ENCODE measurements at places on chromosomes 2 and 18.

- DNase-seq, result no peak
These were observed 37.8 kb upstream of the CCDC150 start for GRCh38 chr2:196601430-196602306.

GRCh38 chr2:205580212-205580987 is 101.9 kb upstream of the NRP2 start:
- no peak for DNase-seq

DNA sequence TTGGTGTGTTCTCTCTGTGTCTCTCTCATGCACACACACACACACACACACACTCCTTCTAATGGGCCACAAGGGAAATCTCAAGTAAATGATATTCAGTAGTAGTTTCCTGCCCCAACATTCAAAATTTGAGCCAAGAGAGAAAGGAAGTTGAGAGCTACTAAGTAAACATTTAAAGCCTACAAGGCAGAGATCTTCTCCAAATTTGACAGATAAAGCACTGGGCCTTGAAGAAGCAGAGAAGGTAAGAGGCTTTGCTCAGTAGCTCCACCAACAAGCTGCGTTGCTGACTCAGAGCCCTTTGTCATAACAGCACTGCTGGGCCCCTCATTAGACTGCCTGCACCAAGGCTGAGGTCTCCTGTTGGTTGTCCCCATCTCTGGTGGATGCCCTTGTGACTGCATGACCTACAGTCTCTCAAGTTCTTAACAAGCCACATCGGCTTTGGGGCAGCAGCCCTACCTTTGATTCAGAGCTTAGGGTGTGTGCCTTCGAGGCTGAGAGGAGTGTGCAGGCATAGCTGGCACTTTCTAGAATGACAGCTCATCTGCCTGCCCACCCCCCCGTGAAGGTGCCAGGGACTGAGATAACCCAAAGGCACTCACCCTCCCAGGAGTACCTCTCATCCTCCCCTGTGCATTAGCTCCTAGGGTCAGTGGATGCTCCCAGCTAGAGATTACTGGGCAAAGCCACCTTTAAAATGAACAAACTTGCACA is 32.3 kb upstream of the NEB start:
- no peak for DNase-seq

DNA sequence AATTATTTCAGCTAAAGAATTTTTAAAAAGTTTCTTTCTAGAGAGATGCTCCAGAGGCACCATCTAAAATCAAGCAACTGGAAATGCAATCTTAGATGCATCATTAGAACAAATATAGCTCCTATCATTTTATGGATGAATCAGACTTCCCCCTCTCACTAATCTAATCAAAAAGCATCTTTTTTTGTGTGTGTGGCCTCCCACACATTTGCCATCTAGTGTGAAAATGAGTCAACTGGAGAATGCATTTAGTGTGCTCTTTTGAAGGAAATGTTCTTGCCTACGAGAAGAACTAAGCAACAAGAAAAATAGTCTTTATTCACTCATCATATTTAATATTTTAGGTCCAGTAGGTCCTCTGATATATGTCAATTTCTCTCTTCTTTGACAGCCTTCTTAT is 39.5 kb upstream of the FIGN start:
- DNase-seq, result no peak

DNA sequence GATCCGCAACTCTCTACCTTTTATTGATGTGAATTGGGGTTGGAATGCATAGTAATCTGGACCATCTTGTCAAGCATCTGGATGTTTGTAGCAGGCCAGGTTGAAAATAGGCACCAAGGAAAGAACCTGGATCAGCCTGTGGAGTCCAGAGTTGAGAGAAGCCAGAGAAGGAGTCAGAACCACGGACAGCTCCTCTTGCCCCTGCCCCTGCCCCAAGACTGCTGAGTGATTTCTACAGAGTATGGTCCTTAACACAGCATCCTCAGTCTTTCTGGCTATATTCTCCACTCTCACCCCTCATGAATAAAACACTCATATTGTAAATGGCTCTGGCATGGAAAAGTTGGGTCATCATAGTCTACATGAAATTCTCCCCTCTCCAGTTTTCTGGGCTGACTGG is 154.6 kb downstream of the LOXHD1 start:
- DNase-seq, result no peak

DNA sequence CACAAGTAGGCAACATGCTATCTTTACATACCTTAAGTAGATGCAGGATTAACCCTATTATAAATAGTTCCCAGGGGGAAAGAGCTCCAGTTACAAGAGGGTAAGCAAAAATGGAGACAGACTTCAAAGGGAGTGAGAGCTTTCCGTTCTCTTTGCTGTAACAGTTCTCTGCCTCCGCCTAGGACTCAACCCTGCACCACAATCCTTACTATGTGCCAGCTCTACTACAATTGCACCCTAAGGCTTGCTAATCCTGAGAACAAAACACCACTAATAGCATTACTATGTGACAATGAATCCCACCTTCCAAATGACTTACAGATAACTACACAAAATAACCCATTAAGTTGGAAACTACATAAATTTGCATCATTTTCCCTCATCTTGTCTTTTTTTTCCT is 7.7 kb downstream of the ZBTB14 start:
- DNase-seq, result no peak

GRCh38 chr18:79779700-79780190 is 18.0 kb upstream of the KCNG2 start:
- DNase-seq, result no peak

DNA sequence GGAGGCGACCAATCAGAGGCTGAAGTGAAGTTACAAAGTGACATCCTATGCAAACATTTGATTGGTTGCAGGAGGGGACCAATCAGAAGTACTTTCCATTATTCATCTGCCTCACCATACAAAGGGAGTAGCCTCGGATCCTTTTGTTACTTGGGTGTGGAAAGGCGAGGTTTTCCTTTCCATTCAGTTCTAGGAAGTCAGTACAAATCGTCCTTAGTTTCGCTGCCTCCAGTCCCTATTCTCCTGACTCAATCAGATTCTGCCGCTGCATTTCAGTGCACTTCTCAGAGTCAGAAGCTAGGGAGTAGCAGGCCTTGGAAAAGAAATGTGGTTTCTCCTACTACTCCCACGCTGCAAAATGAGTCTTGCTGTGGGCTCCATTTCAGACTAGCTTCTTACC is 149.4 kb downstream of the DTNA start:
- no peak for DNase-seq

DNA sequence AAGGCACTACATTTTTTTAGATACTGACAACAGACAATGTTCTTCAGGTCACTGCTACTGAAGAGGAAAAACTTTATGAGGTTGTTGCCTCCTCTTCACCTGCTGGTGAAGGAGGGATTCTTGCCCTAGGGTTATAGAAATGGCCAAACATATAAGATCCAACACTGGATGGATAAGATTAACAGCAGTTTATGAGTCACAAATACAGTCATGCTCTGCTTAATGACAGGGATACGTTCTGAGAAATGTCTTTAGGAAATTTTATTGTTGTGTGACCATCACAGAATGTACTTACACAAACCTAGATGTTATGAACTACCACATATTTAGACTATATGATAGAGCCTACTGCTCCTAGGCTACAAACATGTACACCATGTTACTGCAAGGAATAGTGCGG is 57.4 kb upstream of the AMMECR1L start:
- DNase-seq, result no peak

DNA sequence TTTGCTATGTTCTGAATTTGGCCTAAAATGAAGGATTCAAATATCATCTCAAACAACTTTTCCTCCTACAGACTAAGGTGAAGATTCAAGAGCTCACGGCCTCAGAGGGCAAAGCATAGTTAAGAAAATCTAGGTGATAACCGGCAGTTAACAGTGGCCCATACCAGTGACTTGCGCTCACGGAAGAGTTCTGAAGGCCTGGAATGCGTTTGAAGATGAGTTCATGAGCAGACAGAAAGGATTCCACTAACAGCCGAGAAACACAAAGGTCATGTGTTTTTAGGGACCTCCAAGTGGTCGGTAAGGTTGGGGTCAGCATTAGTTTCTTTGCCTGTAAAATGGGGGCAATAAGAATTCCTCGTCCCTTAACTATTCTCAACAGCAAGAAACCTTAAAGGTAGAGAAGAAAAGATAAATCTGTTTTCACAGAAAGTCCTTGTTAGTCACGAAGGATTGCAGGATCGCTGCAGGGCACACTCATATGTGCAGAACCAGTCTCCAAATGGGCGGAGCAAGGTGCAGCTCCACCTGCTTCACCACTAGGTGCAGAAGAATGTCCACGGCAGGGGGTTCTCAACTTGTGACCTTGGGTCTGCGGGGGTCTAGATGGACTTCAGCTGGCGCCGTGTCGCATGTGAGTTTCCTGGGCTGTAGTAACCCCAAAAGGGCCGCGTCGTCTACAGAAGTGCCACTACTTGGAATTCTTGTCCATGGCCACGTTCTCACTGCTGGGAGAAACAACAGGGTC is 708 bp upstream of the RPIA start:
- DNase-seq, result peak; percentile 57

DNA sequence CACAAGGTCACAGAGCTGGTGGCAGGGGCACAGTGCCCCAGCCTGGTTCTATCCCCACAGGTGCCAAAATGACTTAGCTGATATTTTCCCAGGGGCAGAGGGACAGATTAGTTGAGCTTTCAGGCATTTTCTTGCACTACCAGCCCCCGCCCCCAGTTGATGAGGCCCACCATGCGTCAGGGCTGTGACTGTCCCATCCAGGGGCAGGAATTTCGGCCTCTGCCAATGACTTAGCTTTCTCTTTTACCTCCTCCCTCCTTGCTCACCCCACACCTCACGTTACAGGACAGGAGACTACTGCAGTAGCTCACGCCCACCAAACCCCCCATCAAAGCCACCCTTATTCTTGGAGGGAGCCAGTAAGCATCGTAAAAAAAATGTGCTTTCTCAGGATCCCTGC is 31.5 kb downstream of the MRO start:
- DNase-seq, result no peak

DNA sequence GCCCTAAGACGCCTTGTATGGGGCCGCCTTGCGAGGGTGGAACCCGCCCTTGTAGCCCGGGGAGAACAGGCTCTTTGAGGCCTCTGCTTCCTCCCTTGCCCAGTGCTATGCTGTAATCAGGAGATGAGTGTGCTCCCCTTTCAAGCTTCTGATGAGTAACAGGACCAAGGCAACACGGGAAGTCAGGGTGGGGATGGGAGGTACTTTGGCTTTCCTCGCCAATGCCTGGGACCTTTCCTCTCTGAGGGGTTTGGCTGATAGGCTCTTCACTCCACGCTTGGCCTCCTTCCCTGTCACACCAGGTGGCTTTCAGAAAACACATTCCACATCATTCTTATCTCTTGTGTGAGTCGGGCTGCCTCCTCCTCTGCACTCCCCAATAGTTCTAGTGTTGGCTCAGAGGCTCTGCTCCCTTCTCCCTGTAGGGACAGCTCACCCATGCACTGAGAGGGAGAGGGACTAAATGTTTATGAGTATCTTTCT is 223.7 kb upstream of the TRIB2 start:
- DNase-seq, result peak; percentile 30

DNA sequence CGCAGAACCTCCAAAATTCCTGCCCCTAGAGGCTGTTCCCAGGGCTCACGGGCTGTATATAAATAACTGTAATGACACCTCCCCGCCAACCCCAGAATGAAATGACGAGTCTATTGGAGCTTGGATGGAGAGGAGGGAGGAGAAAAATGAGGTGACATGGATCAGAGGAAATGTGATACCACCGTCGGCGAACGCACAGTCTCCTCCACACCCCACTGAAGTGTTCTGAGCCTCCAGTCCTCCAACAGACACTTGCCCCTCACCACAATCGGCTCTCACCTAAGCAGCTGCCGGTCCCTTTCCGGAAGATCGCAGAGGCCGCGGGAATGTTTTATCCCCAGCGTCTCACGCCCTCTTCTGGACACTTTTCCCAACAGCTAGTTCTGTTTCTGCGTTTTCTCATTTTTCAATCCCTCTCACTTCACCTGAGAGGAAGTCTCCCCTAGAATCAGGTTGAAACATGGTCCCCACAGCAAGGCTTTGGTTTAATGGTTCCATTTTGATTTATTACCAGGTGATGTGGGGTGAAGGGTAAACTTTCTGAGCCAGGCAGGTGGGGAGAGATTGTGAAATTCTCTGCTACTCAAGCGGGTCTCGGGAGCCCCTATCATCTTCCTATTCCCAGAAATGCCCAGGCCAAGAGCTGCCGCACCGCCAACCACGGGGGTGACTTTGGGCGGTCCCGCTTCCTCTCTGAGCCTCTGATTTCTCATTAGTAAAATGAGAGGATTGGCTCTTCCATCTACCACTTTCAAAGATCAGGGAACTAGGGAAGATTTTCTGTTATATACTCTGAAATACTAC is 9.1 kb upstream of the MYO5B start:
- no peak for DNase-seq

DNA sequence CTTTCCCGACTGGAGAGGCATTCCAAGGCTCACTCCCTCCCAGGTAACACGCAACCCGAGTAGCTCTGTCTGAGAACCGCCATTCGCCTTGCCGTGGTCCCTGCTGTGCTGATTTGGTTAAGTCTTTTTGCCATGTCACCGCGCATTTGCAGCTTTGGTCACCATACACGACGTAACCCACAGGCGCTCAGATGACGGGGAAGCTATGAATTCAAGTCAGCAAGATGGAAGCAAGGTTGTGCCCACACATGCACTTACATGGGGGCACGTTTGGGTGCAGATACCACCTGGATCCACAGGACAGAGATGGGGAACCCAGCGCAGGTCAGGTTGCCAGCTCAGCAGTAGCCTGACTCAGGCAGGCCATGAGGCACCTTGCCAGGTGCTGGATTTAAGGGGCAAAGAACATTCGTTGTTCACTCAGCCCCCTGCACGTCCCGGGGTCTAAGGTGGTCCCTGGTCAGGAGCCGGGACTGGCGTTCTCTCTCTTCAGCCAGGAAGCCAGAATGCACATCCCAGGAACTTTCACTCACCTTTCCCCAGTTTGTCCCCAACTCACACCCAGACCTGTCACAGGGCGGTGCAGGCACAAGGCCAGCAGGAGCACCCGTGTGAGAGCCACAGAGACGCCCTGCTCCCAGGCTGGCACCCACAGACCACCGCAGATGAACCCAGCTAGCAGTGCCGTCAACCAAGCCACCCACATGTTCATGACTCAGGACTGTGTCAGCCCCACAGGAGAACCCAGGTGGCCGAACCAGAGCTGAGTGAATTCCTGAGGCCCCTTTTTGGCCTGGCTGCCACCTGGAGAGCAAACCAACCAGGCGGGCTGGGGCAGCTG is 19.9 kb downstream of the SNED1 start:
- no peak for DNase-seq

DNA sequence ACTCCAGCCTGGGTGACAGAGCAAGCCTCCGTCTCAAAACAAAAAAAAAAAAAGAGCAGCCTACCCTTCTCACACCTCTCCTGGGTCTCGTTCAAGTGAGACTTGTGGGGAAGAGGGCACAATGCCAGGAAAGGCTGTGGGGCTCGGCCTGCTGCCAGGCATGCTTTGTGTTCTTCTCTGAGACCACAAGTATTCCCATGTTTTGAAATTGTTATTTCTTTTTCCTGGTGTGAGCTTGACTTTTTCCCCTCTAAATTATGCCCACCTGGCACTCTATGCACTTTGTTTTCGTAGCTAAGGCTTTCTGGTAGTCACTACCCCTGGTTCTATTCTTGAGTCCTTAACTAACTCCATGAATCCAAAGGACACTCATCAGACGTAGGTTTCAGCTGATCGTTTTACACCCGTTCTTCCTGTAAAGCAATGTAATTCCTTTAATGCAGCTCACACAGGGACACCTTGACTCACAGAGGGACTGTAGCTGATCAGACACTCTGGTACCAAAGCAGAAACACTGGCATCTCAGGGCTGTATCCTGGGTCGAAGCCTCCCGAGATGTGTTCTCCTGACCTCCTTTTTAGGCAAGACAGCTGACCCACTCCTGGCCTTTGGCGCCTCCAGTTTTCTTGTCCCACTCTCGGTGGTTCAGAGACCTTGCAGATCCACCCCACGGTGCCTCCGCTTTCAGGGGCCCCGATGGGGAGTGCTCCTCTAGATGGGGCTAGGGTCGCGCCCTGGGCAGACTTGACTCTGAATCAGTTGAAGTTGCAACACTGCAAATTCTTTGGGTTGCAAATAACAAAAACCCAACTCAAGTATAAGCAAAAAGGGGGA is 193.3 kb upstream of the AGAP1 start:
- DNase-seq, result no peak
